Stimulated activated CD4-positive, alpha-beta T cell treated with anti-CD3 and anti-CD28 coated beads, TNF-alpha, amount 100 ng/mL, for 24 hours (primary cell): ENCODE measurements at places on chromosomes 12 and 14.

DNA sequence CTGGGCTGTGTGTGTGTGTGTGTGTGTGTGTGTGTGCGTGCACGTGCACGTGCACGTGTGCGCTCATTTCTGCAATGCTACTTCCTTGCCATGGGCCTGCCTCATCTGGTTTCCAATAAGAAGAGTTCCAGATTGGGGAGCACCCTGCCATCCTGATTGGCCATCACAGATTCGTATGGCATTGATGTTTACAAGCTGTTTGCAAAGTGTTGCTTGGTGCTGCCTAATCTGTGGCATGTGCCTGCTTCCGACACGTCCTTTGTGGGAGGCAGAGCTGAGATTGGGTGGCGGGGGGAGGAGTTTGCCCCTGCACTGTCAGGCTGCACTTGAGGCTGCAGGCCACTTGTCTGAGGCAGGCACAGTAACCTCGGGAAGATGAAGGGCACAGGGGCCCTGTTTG lies 39.2 kb downstream of the SAMD4A start:
- DNase-seq = no peak

DNA sequence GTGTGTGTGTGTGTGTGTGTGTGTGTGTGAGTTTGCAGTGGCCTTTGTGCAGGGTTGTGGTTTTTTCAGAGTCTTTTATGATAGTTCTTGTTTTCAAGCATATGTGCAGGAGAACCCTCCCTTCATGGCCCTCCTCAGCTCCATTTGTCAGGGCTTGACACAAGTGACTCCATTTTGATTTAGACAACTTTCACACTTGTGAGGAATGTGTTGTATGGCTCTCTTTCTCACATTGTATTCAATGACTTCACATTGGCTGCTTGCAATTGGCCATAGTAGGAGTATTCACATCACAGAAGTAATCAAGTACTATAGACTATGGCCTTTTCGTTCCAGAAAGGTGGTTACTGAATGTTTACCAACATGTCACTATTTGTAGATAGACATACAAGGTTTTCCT lies 133.1 kb downstream of the SLC38A1 start:
- DNase-seq = no peak

GRCh38 chr14:85416771-85417170 lies 113.2 kb upstream of the FLRT2 start:
- no peak for DNase-seq

GRCh38 chr14:89202413-89203190 lies 214.4 kb downstream of the FOXN3 start:
- no peak for DNase-seq

DNA sequence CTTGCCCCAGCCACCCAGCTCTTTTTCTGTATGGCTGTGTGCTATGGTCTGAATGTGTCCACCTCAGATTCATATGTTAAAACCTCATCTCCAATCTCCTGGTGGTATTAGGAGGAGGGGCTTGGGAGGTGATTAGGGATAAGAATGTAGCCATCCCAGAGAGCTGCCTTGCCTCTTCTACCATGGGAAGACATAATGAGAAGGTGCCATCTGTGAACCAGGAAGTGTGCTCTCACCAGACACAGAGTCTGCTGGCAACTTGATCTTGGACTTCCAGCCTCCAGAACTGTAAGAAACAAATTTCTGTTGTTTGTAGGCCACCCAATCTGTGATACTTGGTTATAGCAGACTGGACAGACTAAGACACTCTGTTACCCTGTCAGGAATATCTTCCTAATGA lies 22.8 kb upstream of the JPH4 start:
- no peak for DNase-seq

DNA sequence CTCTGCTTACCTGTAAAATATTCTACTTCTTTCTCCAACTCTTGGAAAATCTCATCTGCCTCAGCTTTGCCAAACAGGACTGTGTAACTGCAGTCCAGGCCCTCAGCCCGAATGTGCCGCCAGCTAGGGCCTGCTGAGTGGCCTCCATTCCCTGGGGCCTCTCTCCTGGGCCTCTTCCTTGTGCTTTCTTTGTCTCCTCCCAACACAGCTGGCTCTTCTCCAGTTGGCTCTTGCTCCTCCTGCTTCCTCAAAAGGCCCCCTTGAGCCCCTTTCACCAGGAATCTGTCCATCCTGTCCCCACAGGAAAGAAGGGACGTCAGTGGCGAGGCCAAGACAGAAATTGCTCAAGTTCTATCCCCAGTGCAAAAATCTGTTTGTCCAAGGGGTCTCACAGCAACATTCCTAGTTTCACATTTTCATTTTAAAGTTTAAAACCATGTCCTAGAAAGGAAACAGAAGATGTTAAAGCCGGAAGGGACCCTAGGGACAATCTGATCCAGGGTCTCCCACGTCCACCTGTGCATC lies 713 bp downstream of the ALKBH2 start:
- DNase-seq = no peak

- no peak for DNase-seq
Measured at GRCh38 chr12:76569685-76570604, 10.4 kb upstream of the OSBPL8 start.

GRCh38 chr12:29208060-29208459 lies 59.0 kb downstream of the FAR2 start:
- DNase-seq = no peak

GRCh38 chr14:80679273-80679672 lies 262.3 kb downstream of the CEP128 start:
- no peak for DNase-seq

GRCh38 chr12:95231190-95231589 lies 13.6 kb downstream of the VEZT start:
- no peak for DNase-seq

DNA sequence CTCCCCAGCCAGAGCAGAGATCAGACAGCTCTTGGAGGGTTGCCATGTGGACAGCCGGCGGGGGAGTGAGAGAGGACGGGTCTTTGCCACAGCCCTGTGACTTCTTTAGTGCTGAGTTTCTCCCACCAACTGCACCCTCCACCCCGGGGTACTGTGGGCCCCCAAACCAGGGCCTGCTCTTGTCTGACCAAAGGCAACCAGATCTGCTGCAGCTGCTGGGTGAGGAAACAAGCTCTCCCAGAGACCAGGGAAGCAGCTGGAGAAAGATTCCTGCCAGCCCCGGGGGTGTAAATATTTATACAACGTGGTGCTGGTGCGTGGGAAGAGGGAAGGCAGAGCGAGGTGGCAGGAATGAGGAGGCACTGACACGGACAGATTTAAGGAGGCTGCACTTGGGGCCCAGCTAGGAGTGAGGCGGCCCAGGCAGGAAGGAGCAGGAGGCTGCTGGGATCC lies 14.3 kb upstream of the ZFP36L1 start:
- DNase-seq = no peak

DNA sequence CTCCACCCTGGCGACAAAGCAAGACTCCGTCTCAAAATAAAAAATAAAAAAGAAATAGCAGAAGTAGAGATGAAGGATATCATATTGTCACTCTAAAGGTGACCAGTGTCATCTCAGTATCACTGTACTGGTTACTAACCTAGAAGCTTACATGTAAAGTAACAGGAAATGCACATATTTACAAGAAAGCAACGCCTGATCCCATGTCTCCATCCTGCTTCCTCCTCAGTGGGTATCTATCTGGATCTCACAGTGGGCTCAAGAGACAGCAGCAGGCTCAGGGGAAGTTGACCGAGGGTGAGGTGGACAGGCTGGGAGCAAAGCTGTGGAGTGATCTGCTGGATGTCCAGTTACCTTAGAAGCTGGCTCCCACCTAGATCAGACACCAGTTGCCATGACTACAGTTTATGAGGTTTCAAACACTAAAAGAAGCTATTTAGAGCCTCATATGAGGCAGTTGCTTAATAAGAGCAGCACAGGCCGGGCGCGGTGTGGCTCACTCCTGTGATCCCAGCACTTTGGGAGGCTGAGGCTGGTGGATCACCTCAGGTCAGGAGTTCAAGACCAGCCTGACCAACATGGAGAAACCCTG lies 10.5 kb downstream of the MTRFR start:
- DNase-seq = no peak

DNA sequence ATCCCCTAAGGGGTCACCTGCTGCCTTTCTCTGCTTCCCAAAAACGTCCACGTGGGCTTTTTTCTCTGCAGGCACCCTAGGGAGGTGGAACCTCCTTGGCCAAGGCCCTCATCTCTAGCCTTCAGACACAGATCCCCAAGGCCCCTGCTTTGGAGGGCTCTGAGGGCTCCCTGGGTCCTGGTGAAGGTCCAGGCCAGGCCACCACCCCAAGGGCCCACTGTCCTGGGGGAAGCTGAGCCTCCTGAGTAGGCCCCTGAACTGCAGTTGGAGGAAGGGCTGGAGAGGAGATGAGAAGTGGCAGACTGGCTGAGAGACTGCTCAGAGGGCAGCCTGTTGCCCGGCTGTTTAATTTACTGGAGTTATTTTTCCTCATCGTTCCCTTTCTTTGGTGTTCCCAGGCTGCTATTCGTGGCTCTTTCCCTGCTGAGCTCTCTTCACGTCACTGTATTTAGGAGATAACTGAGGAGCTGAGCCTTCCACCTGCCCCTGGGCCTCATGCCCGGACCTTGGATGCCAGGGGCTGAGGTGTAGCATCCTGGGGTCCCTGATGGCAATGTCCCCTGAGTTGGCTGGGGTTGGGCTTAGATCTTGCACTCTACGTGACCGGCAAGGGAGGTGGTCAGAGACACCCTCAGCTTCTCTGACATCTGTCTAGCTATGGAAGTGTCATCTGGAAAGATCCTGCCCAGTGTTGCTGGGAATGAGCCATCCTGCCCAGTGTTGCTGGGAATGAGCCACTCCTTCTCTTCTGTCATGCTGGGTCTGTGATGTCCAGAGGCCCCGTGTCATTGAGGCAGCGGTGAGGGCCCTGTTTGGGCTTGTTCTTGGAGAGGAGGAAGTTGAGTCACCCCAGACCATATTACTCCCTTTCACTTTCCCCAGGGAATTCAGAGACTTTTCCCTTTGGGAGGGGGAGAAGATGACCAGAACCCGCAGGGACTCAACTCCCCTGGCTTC lies 139.8 kb downstream of the TSPAN9 start:
- no peak for DNase-seq

- DNase-seq = no peak
Measured at GRCh38 chr12:95634622-95635621, 83.6 kb upstream of the USP44 start.

- no peak for DNase-seq
Measured at GRCh38 chr12:4849115-4849541, 60.6 kb upstream of the KCNA1 start.
